ENCODE measurements at places on chromosomes 4 and X. TPM values are rescaled to one million over a fixed set of nuclear protein-coding genes. Genes with fewer than 3 reads are reported as not detected.

Gene MAGEA3
- not detected for polyA plus RNA-seq

Gene TBC1D14
- 55.9 TPM for polyA plus RNA-seq

Gene ABCG2
- polyA plus RNA-seq = 8.7 TPM

Gene TMSB4X
- 2,984 TPM for polyA plus RNA-seq

Gene TCEAL3
- polyA plus RNA-seq = 37.2 TPM

Gene SHROOM3
- polyA plus RNA-seq = 38.6 TPM

Gene UCHL1
- 118 TPM for polyA plus RNA-seq

Gene DCAF8L2
- not detected for polyA plus RNA-seq

Gene LDB2
- 84.4 TPM for polyA plus RNA-seq

Gene DCAF4L1
- polyA plus RNA-seq = 0.17 TPM

Gene TRMT10A
- 18.1 TPM for polyA plus RNA-seq

Gene AWAT2
- not detected for polyA plus RNA-seq

Gene SMAD1
- polyA plus RNA-seq = 71.8 TPM

Gene PIR
- polyA plus RNA-seq = 5.1 TPM

Gene SLC9B1
- 3.8 TPM for polyA plus RNA-seq

Gene NR3C2
- 18.9 TPM for polyA plus RNA-seq

Gene ZCCHC18
- 3.6 TPM for polyA plus RNA-seq

Gene NMU
- 8.1 TPM for polyA plus RNA-seq

Gene ADH1C
- 120 TPM for polyA plus RNA-seq

Gene ADGRG4
- polyA plus RNA-seq = not detected

Gene PPP2R2C
- 0.35 TPM for polyA plus RNA-seq

Measured in right renal pelvis (tissue), 4 donors.